ENCODE measurements at places on chromosomes 2 and 18. TPM values are rescaled to one million over a fixed set of nuclear protein-coding genes. Genes with fewer than 3 reads are reported as not detected.

The AFF3 gene
- 0.32 TPM for total RNA-seq

The DSG1 gene
- total RNA-seq: not detected

The COL4A4 gene
- total RNA-seq: 45.2 TPM

The LRPPRC gene
- total RNA-seq: 31.2 TPM

The CCDC85A gene
- under 0.01 TPM for total RNA-seq

The DLGAP1 gene
- total RNA-seq: 0.65 TPM

The HOXD1 gene
- total RNA-seq: not detected

The CDH2 gene
- total RNA-seq: 23.8 TPM

The SULT6B1 gene
- total RNA-seq: not detected

The MEP1B gene
- not detected for total RNA-seq

The MBP gene
- 15.7 TPM for total RNA-seq

The RMC1 gene
- 19.9 TPM for total RNA-seq

The MROH2A gene
- not detected for total RNA-seq

The LONRF2 gene
- total RNA-seq: not detected

The PRKAG3 gene
- total RNA-seq: not detected

The SP140 gene
- total RNA-seq: not detected

The POTEJ gene
- not detected for total RNA-seq

The PUM2 gene
- total RNA-seq: 17.0 TPM

The SETBP1 gene
- total RNA-seq: 1.4 TPM

The SMYD1 gene
- not detected for total RNA-seq

The ST8SIA5 gene
- total RNA-seq: not detected

The SPR gene
- 22.7 TPM for total RNA-seq

The ANKRD30BL gene
- not detected for total RNA-seq

The DPYSL5 gene
- total RNA-seq: not detected

The CASP10 gene
- 5.2 TPM for total RNA-seq

The RAPGEF4 gene
- 11.0 TPM for total RNA-seq

The POTEC gene
- not detected for total RNA-seq

The TUBA3D gene
- total RNA-seq: not detected

The SCYGR4 gene
- total RNA-seq: not detected

The DNAH6 gene
- under 0.01 TPM for total RNA-seq

The ZNF521 gene
- total RNA-seq: 1.8 TPM

The ACVR1C gene
- not detected for total RNA-seq

The MARCHF4 gene
- total RNA-seq: 4.7 TPM

The OTX1 gene
- not detected for total RNA-seq

The TEX44 gene
- not detected for total RNA-seq

The ASXL3 gene
- total RNA-seq: not detected

The RAD51AP2 gene
- not detected for total RNA-seq

The NCKAP5 gene
- total RNA-seq: not detected

The TCF7L1 gene
- 2.9 TPM for total RNA-seq

Data from cardiac atrium fibroblast (primary cell).